ENCODE measurements at places on chromosomes 7 and 10.

DNA sequence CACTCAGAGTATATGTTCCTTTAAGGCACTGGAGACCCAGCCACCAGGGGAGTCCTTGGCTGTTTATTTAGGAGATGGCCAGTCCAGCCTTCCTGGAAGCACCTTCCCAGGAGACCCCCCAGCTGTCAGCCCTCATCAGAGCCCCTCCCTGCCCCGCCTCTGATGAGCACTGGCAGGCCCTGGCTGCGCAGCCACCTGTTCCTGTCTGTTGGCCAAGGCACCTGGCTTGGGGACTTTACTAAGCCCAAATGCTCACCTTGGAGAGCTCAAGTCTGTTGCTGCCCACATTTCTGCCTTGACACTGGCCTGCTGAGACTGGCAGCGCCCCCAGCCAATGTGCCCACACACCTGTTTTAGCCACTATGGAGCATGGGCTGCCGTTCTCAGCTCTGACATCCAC is 124.7 kb downstream of the ELMO1 start:
- DNase-seq, result no peak

DNA sequence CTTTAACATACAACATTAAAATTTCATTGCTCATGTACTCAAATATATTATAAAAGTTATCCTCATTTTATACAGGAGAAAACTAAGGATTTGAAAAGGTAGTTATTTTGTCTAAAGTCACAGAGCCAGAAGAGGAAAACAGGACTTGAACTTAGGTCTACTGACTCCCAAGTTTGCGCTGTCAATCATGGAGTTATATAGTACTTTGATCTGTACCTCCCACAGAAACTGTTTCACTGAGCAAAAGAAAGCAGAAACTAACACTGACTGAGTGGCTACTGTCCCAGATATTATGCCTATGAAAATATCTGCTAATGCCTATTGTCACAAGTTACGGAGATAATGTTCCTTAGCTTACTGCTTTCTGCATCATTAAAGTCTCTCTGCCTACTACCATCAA is 329.1 kb downstream of the MAGI2 start:
- DNase-seq, result no peak

DNA sequence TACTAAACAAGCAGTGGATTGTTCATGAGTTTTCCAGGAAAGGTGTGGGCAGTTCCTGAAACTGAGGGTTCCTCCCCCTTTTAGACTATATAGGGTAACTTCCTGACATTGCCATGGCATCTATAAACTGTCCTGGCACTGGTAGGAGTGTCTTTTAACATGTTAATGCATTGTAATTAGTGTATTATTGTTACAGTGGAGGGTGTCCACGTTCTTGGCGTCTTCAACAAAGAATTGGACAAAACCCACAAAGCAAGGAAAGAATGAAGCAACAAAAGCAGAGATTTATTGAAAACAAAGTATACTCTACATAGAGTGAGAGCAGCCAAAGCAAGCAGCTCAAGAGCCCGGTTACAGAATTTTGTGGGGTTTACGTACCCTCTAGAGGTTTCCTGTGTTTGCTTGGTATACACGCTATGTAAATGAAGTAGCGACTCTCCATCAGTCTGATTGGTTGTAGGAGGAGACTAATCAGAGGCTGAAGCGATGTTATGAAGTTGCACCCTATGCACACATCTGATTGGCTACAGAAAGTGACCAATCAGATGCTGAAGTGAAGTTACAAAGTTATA is 175.2 kb downstream of the NSUN6 start:
- no peak for DNase-seq

GRCh38 chr7:29929018-29929807 is 60.4 kb downstream of the SCRN1 start:
- no peak for DNase-seq

GRCh38 chr7:4758111-4758510 is 17.3 kb upstream of the AP5Z1 start:
- no peak for DNase-seq

GRCh38 chr10:20748551-20748950 is 148.6 kb downstream of the NEBL start:
- DNase-seq, result no peak

- peak; percentile 72 for DNase-seq
Observed at GRCh38 chr7:54664235-54665228, 94.5 kb downstream of the SEC61G start.

DNA sequence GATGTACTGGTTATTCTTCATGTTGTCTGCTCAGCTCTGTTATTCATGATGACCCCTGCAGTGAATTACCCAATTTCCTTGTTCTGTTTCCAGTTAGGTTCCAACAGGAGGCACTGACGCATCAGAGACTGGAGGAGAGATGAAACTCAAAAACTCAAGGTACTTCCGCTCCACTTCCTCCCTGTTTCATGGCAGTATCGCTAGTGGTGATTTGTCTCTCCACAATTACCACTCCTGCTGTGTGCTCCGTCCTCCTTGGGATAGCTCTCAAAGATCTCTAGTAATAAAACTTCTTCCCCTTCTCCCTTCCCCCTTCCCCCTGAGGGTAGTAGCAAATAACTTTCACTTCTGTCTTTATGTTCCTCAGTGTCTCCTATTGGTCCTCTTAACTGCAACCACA is 107.4 kb upstream of the ABCB5 start:
- DNase-seq, result no peak

DNA sequence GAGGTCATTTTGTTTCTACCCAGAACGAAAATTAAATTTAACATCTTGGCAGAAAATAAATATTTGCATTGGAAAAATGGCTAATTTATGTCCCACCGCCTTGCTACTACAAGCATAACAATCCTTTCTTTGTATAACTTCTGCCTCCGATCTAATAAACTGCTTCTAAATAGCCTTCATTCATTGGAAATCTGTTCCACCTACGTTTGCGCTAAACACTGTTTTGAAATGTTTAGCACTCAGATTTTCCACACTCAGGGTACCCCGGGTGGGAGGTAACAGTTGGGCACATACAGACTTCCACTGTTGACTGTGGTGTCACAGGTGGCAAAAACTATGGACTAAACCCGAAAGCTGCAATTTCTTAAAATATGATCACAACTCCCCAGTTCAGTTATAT is 96.4 kb downstream of the FGFR2 start:
- DNase-seq, result no peak

DNA sequence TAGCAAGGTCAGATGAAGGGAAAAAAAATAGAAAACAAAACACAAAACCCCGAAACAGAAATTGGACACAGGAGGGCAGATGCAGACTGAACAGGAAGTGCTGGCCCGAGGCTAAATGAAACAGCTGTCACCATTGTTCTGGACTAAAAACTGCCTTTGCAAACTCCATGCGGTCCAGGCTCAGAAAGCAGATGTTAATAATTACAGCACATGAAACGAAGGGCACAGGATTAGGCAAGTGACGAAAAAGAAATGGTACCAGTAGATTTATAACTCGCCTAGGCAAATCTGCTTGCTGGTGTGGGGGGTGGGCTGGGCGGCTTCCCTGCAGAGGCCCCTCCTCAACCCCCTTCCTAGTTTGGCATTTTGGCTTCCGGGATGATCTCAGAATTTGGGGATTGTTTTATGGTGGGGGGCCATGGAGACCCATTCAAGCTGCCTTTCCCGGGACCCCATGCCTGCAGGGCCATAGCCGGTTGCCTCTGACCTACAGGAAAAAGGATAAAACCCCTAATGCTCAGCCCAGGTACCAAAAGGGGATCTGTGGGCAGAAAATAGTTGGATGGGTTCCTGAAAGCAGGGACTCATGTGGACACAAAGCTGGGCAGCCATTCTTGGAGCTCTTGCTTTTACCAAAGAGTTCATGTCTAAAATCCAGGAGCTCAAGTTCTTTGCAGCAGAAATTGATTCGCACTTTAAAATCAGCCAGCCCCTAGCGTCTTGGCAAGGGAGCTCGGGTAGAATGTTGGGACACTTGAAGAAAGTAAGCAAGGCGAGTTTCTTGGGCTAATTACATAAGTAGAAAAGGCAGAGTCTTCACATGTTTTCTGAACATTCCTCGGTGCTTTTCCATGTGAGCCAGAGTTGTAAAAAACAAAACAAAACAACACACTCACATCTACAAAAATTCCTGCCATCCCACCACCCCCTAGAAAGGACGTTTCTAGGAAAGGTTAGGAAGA is 39.0 kb upstream of the EMX2 start:
- DNase-seq, result no peak

- no peak for DNase-seq
Observed at GRCh38 chr10:64518456-64518855, 997.3 kb downstream of the REEP3 start.

DNA sequence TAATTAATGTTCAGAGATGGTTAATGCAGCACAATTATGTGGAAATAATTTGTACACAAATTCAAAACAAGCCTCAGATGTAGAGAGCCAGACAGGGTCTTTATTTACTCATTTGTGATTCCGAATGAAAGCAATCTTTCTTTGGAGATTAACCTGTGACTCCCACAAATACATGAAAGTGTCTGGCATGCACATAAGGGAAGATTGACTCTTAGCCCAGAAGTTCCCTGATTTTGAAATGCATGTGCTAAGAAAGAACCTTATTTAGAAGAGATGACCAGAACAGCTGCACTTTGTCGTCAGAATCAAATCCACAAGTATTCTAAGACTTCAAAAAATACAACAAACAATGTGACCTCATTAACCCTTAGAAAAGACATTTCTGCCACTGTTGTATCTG is 45.1 kb downstream of the RNLS start:
- DNase-seq, result no peak

GRCh38 chr7:11592699-11593098 is 239.3 kb downstream of the THSD7A start:
- DNase-seq, result no peak

DNA sequence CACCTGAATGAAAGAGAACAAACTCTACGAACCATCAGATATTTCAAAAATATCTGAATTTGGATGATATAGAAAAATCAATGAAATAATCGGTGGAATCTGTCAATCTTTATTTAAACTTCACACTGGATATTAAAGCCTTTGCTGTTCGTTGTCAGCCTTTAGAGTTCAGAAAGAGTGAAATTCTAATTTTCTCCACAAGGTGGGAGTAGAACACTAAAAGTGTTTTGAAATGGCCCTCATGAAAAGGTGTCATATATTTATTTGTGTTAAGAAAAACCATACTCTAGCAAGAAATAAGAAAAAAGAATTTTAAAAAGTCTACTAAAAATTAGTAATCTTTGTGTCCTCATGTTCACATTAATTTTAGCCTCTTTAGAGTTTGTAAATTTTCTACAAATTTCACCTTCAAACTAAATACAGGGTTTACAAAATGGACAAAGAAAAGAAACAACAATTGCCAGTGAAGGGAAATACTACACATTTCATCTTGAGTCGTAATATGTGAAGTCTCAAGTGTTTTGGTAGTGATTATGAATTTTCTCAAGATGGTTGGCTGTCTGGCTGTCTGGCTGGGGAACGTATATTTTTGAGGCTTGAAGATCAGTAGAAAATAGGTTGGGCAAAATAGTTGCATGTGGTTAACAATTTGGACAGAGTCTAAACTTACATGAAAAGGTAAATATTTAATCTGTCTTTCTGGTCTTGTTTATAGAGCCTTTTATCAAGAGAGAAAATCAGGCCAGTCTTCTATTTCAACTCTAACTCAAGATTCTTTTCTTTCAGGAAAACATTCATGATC is 43.7 kb downstream of the DNAJB9 start:
- DNase-seq, result no peak

- DNase-seq, result no peak
Observed at GRCh38 chr10:109103278-109103677, 820.0 kb downstream of the XPNPEP1 start.

GRCh38 chr10:72561745-72562166 is 64.1 kb downstream of the MICU1 start:
- DNase-seq, result no peak

DNA sequence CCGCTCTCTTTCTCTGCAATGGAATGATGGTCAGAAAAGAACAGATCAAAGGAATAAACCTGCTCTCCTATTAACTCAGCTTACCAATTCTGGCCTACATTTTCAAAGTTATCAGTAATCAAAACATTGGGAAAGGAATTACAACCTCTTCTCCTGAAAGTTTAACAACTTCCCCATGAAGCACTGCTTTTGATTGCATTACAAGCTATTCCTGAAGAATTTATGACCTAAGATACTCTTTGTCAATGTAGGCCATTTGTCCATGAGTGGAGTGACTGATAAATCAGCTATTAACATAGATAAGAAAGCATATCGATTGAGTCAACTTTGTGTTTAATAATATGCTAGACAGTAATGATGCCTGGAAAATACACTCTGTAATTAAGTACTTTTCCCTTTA is 271.7 kb upstream of the C7orf33 start:
- no peak for DNase-seq

DNA sequence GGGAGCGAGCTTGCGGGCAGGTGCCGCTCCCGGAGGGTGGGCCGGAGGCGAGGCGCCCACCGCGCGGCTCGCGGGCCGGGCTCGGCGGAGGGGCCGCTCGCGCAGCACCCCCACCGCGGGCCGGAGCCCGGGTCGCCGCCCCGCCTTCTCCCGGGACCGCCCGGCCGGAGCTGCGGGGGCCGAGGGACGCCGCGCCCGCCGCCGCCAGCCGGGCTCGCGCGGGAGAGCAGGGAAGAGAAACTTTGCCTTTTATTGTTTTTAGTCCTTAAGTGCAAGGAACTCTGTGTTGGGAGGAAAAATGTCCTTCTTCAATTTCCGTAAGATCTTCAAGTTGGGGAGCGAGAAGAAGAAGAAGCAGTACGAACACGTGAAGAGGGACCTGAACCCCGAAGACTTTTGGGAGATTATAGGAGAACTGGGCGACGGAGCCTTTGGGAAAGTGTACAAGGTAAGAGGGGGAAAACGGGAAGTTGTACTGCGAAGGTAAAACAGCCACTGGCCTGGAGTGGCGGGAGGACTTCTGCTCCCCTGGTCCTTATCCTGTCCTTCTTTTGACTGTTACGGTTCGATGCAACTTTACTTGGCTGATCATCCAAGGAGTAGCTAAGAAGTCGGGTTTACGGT is 620 bp downstream of the SLK start:
- no peak for DNase-seq

GRCh38 chr10:18659819-18660535 is 746 bp downstream of the ARL5B start:
- peak; percentile 33 for DNase-seq

GRCh38 chr10:59891936-59892335 is 14.4 kb downstream of the CCDC6 start:
- no peak for DNase-seq

DNA sequence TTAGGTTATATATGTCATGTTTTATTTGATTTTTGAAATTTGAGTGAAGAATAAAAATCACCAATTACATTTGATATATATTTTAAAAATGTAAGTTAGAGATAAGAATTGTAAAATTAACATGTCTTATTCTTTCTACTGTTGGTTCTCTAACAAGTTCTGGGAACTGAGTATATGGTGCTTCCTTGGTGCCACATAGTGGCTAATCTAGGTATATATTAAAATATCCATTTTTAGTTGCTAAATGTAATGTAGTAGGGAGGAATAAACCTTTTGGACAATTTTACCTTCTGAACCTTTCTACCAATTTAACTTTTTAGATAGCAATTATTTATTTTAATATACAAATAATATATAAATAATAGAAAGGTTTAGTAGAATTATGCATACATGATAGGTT is 17.5 kb downstream of the CFAP69 start:
- no peak for DNase-seq
